ENCODE measurements at places on chromosomes 11 and 22. TPM values are rescaled to one million over a fixed set of nuclear protein-coding genes. Genes with fewer than 3 reads are reported as not detected.

Gene TMEM109
- total RNA-seq = 86.2 TPM

Gene MYOD1
- not detected for total RNA-seq

Gene CHORDC1
- 50.4 TPM for total RNA-seq

- H3K27me3 ChIP-seq = no peaks in the 10 kb centered on the region
- H3K4me3 ChIP-seq = peak overlapping the region; percentile 79
- DNase-seq = no peak
- H3K4me1 ChIP-seq = peaks cover 66% of the 10 kb centered on the region
- peaks cover 38% of the 10 kb centered on the region for H3K36me3 ChIP-seq
- peak overlapping the region; percentile 95 for H3K27ac ChIP-seq
These were observed 1.1 kb downstream of the EWSR1 start for GRCh38 chr22:29269230-29269604.

DNA sequence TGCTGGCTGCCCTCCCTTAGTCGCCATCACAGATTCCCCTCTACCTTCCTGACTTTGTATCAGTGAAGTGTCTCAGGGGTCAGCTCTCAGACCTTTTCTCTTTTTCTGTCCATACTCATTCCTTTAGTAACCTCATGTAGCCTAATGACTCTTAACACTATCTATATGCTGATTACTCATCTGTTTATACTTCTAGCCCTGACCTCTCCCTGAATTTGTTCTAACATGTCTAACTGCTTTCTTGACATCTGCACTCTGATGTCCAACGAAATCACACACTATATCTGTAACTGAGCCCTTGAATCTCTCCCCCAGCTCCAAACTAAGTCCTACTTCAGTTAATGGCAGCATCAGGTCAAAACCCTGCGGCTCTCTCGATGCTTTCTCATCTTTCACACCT lies 135.8 kb upstream of the TIMP3 start:
- no peak for DNase-seq
- H3K27me3 ChIP-seq = no peaks in the 10 kb centered on the region
- no peaks in the 10 kb centered on the region for H3K36me3 ChIP-seq

GRCh38 chr11:64097468-64098317 lies 62.0 kb downstream of the FLRT1 start:
- H3K27ac ChIP-seq = peak overlapping the region; percentile 80
- no peak overlapping the region for H3K4me3 ChIP-seq
- peaks cover 49% of the 10 kb centered on the region for H3K4me1 ChIP-seq
- no peaks in the 10 kb centered on the region for H3K36me3 ChIP-seq
- DNase-seq = peak; percentile 82

GRCh38 chr22:21719024-21719423 lies 16.6 kb downstream of the YPEL1 start:
- H3K4me1 ChIP-seq = no peaks in the 10 kb centered on the region
- H3K27ac ChIP-seq = no peak overlapping the region
- no peak overlapping the region for H3K4me3 ChIP-seq
- no peak for DNase-seq

DNA sequence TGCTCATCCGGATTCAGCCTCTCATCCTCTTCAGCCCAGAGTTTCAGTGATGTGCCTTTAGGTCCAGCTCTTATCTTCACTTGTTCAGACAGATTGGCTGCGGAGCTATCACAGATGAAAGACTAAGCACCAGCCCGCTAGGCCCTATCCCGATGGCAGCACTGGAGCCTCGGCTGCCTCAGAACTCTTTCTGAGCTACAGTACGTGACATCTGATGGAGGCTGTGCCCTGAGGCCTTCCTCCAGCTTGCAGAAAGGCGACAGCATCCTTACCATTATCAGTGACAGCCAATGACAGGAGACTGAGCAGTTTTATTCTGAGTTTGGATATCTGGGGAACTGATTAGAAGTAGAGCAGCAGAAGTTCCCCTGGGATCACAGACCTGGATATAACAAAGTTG lies 4.0 kb downstream of the OR8B8 start:
- H3K36me3 ChIP-seq = no peaks in the 10 kb centered on the region
- no peak overlapping the region for H3K4me3 ChIP-seq
- no peaks in the 10 kb centered on the region for H3K4me1 ChIP-seq
- H3K27me3 ChIP-seq = no peaks in the 10 kb centered on the region
- H3K27ac ChIP-seq = no peak overlapping the region

DNA sequence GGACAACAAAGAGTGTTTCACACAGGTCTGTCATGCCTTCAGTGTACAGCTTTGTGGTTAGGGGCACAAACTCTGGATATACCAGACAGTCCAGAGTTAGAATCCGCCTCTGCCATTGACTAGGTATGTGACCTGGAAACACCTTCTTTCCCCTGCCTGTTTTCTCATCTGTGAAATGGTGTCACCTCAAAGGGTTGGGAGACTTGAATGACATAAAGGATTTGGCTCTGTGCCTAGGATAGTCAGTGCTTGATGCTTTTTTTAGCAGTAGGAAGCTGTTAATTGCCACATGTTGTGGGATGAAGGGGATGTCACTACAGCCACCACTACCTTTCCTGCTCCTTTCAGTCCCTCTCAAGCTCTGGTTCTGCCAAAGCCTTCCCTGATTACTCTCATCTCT lies 17.4 kb upstream of the LRRC55 start:
- no peaks in the 10 kb centered on the region for H3K36me3 ChIP-seq
- no peak overlapping the region for H3K4me3 ChIP-seq
- no peak for DNase-seq
- no peaks in the 10 kb centered on the region for H3K27me3 ChIP-seq
- peaks cover 11% of the 10 kb centered on the region for H3K4me1 ChIP-seq

DNA sequence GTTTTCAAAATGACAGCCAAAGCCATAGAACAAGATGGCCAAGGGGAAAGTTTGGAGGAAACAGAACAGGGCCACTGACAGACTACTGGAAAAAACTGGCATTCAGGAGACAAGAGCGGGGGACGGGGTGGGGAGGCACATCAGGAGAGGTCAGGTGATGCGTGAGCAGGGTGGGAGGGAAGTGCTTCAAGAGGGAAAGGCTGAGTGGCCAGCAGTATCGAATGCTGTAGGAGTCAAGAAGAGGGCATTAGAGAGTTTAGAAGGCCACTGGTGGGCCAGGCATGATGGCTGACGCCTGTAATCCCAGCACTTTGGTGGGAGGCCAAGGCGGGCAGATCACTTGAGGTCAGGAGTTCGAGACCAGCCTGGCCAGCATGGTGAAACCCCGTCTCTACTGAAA lies 8.2 kb downstream of the GTPBP1 start:
- no peak for DNase-seq
- no peak overlapping the region for H3K27ac ChIP-seq
- H3K4me3 ChIP-seq = no peak overlapping the region

DNA sequence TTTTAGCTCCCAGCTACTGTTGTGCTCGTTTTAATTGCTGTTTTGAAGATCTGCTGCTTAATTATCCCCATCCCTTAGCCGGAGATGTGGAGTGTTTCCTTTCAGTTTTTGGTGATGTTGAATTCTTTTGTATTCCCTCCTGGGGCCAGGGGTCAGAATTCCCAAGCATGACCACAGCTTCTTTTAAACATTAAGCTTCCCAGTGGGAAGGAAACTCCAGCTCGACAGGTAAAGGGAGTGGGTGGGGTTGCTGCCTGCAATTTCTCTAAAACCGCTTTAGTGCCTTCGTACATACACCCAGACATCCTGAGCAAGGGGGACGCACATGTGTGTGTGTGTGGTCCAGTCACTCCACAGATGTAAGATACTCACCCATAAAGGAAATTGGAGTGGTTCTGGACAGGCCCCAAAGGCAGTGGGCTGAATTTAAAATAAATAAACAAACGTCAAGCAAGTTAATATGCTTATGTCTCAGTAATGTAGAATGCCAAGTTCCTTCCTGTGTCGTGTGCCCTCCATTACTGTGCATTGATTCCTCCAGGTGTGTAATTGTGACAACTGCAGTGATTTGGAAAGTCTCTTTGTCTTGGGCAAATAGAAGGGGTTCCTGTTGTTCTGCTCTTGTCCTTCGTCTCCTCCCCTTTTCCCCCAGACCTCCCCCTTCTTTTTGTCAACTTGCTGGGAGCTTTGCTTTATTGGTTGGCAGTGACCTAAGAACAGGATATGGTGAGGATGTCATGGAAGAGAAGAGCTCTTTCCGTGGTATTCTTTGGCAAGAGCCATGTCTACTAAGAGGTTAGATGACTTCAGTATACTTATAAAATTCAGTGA lies 19.2 kb upstream of the ADSL start:
- DNase-seq = no peak
- no peaks in the 10 kb centered on the region for H3K27me3 ChIP-seq
- H3K36me3 ChIP-seq = peaks cover 17% of the 10 kb centered on the region
- no peak overlapping the region for H3K27ac ChIP-seq
- H3K4me1 ChIP-seq = peaks cover 19% of the 10 kb centered on the region

All from sigmoid colon (tissue), 7 donors.